ENCODE measurements at places on chromosomes 1 and 21. TPM values are rescaled to one million over a fixed set of nuclear protein-coding genes. Genes with fewer than 3 reads are reported as not detected.

The SMYD3 gene
- total RNA-seq: 23.9 TPM

GRCh38 chr1:103063921-103064320, 44.4 kb downstream of the COL11A1 start:
- DNase-seq: no peak

DNA sequence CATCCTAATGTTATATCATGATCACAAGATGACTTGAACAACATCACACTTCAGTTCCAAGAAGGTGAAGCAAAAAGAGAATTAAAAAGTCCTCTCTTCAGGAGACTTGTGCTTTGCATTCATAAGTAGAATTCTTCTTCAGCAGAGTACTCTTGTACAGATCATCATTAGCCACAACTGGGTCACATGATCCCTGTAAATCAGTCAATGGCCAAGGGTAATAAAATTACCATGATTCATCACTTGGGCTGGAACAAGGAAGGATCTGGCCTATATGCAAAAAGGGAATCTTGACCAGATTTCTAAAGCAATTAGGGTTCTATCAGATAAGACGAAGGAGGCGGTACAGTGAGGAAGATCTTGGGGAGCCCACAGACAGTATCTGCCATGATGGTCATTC, 458.0 kb upstream of the DEPDC1 start:
- no peak for DNase-seq

DNA sequence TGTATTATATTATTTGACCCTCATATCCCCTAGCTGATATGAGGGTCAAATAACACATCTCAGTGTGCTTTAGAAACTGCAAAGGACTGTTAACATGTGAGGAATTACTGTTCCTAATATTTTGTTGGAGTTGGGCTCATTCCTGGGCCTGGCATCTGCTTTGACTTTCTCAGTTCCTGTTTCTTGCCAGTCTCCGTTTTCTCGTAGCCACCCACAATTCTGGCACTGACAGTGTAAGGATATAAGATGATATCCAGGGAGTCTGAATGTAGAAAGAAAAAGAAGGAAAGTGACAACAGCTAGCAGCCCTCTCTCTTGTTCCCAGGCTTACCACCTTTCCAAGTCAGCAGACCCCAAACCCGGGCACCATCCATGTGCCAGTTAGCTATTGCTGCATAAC, 54.4 kb upstream of the SCMH1 start:
- no peak for DNase-seq

GRCh38 chr1:229864686-229865230, 202.3 kb upstream of the GALNT2 start:
- peak; percentile 17 for DNase-seq

GRCh38 chr1:221756830-221757551, 15.1 kb upstream of the DUSP10 start:
- no peak for DNase-seq

- DNase-seq: no peak
These were observed 256.5 kb downstream of the USP25 start for GRCh38 chr21:15986277-15986676.

GRCh38 chr1:228158151-228159007, 7.2 kb upstream of the IBA57 start:
- peak; percentile 55 for DNase-seq

GRCh38 chr1:93846206-93846991, 32.6 kb downstream of the DNTTIP2 start:
- DNase-seq: peak; percentile 92

- peak; percentile 44 for DNase-seq
These were observed 729 bp upstream of the CDCA8 start for GRCh38 chr1:37691497-37692077.

DNA sequence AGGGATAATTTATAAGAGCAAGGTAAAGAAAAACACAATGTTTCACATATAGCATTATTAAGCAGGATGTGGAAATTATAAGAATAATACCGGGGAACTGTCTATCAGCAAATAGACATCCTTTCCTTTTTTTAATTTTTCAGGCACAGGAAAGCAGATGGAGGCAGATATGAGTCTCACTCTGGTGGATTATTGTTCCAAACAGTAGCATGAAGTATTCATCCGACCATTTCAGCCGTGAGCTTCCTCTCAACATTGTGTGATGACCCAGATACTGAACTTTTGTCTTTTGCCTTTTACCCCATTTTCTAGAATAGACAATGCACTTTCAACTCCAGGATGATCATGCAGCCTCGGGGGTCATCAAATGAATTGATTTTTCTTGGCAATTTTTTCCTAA, 599.8 kb downstream of the ADGRL2 start:
- DNase-seq: no peak

DNA sequence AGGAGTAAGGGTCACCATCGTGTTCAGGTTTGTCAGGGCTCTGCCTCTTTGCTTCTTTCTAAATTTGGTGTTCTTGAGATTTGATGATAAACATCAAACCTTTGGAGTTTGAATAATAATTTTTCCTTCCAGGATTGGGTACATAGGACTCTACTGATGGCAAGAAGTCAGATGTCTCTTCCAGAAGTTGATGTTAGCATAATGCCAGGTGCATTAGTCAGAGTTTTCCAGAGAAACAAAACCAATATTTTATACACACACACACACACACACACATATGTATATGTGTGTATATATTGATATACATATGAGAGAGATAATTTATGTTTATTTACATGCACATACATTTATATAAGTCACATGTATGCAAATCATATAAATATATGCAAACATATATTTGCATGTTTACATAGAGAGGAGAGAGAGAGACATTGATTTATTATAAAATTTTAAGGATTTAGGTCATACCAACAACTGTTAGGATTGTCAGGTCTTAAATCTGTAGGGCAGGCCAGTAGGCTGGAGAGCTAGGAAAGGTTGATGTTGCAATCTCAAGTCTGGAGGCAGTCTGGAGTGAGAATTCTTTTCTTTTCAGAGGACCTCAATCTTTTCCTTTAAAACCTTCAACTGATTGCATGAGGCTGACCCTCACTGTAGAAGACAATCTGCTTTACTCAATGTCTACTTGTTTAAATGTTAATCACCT, 199.2 kb downstream of the HLX start:
- DNase-seq: no peak

- DNase-seq: no peak
These were observed 1.6 kb upstream of the BARHL2 start for GRCh38 chr1:90718411-90719329.

Measured in kidney (tissue), 22 donors.